ENCODE measurements at places on chromosomes 1 and 21.
A peak's percentile ranks its signal among the peaks of the same experiment; 100 is the strongest.

- no peak for DNase-seq
Measured at GRCh38 chr1:31327381-31327780, 30.5 kb downstream of the ZCCHC17 start.

DNA sequence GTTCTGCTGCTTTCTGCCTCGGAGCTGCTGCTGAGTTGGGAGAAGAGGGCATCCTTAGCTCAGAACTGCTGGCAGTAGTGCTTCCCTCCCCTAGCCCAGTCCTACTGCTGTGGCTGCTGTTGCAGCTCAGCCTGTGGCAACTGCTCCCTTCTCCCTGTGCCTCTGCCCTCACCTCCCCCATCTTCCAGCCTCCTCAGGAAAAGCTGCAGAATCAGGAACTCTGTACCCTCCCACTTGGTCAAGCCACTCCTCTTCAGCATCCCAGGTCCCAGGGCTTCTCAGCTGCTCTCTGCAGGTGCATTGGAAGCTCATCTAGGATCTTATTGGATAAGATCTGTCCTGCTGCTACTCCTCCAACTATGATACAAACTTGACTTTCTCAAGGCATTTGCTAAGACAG lies 316.7 kb downstream of the BRINP2 start:
- DNase-seq = no peak

GRCh38 chr1:192521734-192522133 lies 53.8 kb upstream of the RGS1 start:
- peak; percentile 14 for DNase-seq

DNA sequence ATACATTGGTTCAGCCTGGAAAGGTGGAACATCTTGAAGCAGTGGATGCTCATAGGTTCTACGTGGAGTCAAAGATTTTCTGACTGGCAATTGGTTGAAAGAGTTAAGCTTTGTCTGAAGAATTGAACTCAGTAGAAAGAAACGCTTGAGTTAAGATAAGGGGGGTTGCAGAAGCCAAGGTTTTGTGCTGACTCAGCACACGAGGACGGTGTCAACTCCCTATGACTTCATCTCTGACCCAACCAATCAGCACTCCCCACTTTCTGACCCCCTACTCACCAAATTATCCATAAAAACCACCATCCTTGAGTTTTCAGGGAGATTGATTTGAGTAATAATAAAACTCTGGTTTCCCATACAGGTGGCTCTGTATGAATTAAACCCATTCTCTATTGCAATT lies 2.5 kb upstream of the PINK1 start:
- no peak for DNase-seq

- no peak for DNase-seq
Measured at GRCh38 chr1:228792601-228793000, 57.3 kb downstream of the RHOU start.

Measured in stimulated activated CD8-positive, alpha-beta memory T cell treated with anti-CD3 and anti-CD28 coated beads, Interleukin-4, amount 100 ng/mL, for 4 hours (primary cell).